ENCODE measurements at places on chromosomes 12 and 14. TPM values are rescaled to one million over a fixed set of nuclear protein-coding genes. Genes with fewer than 3 reads are reported as not detected.

CLEC6A gene
- not detected for total RNA-seq

PLA2G1B gene
- total RNA-seq: not detected

SLCO1A2 gene
- total RNA-seq: not detected

KLHL33 gene
- 8.8 TPM for total RNA-seq

MFAP5 gene
- total RNA-seq: 20.9 TPM

KRT2 gene
- not detected for total RNA-seq

HOXC4 gene
- total RNA-seq: 2.7 TPM

APOF gene
- not detected for total RNA-seq

CDH24 gene
- total RNA-seq: 0.77 TPM

MMP19 gene
- total RNA-seq: 1.5 TPM

ISM2 gene
- not detected for total RNA-seq

PTPRB gene
- 19.1 TPM for total RNA-seq

KRT77 gene
- total RNA-seq: not detected

APOLD1 gene
- 20.4 TPM for total RNA-seq

SDR39U1 gene
- 56.4 TPM for total RNA-seq

NRIP2 gene
- 2.4 TPM for total RNA-seq

NOC4L gene
- total RNA-seq: 19.4 TPM

MAP3K9 gene
- 2.4 TPM for total RNA-seq

PKP2 gene
- total RNA-seq: 2.8 TPM

IL22 gene
- total RNA-seq: not detected

NUMB gene
- total RNA-seq: 26.4 TPM

SPRYD4 gene
- total RNA-seq: 3.9 TPM

KRT1 gene
- 0.25 TPM for total RNA-seq

CCDC196 gene
- not detected for total RNA-seq

KRT7 gene
- total RNA-seq: 0.39 TPM

FOXG1 gene
- total RNA-seq: 5.4 TPM

CELA1 gene
- not detected for total RNA-seq

ACOT2 gene
- total RNA-seq: 59.0 TPM

PRKAB1 gene
- total RNA-seq: 9.9 TPM

LRIG3 gene
- 3.1 TPM for total RNA-seq

MLEC gene
- 61.6 TPM for total RNA-seq

TSHR gene
- total RNA-seq: 0.08 TPM

CLEC4D gene
- total RNA-seq: not detected
